ENCODE measurements at places on chromosomes 6 and 20.

DNA sequence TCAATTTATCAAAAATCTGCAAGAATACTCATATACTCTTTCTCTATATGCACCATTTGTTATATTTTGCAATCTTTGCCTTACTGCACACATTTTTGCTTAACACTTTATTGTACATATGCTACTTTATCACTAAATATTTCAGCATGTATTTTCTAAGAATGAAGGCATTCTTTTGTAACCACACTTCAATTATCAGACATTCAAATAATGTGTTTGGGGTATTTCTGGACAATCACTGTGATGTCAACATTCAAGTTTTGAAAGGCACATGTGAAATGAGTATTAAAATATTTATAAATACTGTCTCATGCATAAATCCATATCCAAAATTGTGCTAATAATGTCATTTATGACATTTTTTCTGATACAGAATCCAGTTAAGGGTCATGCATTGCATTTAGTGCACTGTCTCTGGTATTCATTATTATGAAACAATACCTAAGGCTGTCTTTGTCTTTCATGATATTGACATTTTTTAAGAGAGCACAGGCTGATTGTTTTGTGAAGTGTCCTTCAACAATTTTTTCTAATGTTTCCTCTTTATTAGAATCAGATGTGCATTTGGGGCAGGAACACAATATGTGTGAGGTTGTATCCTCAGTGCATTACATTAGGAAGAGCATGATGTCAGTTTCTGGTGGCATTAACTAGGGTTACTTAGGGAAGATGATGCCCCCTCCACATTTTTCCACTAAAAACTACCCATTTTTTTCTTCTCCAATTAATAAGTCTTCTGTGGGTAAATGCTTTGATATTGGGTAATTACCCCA lies 105.7 kb downstream of the MTFR2 start:
- no peak for DNase-seq

DNA sequence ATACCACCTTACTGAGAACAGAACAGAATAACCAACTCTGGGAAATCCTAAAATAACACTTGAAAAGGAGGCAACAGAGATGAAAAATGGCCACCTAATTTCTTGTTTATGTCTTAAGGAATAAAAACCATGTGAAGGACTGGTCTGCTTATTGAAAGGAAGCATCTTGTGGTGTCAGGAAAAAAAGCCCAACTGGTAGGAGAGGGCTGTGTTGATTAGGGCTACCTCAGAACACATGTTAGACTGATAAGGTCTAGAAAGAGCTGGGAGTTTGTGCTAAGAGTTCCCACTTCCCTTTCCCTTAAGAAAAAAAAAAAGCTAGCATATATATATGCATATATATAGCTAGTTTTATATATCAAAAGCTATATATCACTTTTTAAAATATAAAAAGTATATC lies 425.3 kb upstream of the BTBD3 start:
- no peak for DNase-seq

GRCh38 chr20:51505566-51505965 lies 37.0 kb downstream of the NFATC2 start:
- no peak for DNase-seq

DNA sequence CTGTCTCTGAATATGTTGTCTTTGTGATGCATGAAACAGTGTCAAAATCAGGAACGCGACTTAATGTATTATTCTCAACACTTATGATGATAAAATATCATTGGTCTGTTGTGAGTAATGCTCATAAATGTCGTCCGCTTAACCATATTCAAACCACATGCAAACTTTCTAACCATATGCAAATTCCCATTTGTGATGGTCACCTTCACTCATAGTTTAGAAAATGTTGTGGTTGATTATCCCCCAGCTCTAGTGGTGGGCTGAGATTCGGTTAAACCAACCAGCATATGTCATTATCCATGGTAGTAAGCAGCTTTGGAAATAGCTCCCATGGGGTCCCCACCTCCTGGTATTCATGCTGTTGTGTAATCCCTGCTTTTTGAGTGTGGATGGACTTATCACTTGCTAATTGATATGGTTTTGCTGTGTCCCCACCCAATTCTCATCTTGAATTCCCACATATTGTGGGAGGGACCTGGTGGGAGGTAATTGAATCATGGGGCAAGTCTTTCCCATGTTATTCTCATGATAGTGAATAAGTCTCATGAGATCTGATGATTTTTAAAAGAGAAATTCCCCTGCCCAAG lies 360.0 kb upstream of the TSHZ2 start:
- no peak for DNase-seq

DNA sequence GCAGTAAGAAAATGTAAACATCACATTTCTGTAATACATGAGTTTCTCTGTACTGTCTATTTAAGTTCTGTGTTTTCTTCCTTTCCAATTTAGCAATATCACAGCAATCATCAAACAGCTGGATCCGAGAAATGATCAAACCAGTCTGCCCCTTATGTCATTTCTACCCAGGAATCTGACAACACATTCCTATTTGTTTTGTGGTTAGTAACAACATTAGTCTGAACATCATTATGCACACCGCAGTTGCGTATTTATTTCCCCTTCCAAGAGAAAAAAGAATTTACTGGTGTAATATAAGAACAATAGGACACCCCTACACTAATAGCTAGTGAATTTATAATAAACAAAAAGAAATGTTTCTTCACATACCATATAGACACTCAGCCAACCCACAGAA lies 179.5 kb downstream of the BTBD9 start:
- no peak for DNase-seq

DNA sequence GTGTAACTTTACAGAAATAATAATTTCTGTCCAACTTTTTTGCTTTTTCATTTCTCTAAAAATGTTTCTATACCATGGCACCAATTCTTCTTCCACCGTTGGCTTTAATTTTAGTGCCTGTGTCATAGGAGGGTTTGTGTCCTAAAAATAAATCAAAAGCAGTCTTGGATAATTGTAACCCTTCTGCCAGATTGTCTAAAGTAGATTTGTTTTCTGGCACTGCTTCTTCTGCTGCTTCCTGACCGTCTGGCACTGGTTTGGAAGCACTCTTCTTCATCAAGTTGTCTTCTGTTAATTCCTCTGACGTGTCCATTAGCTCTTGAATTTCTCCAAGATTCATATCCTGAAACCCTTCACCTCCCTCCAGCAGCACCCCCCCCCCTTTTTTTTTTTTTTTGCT lies 33.1 kb downstream of the SCAF8 start:
- DNase-seq = no peak

Data from SHP77 (cell line).